AG04450 (cell line): ENCODE measurements at places on chromosomes 16 and 17. TPM values are rescaled to one million over a fixed set of nuclear protein-coding genes. Genes with fewer than 3 reads are reported as not detected.

DNA sequence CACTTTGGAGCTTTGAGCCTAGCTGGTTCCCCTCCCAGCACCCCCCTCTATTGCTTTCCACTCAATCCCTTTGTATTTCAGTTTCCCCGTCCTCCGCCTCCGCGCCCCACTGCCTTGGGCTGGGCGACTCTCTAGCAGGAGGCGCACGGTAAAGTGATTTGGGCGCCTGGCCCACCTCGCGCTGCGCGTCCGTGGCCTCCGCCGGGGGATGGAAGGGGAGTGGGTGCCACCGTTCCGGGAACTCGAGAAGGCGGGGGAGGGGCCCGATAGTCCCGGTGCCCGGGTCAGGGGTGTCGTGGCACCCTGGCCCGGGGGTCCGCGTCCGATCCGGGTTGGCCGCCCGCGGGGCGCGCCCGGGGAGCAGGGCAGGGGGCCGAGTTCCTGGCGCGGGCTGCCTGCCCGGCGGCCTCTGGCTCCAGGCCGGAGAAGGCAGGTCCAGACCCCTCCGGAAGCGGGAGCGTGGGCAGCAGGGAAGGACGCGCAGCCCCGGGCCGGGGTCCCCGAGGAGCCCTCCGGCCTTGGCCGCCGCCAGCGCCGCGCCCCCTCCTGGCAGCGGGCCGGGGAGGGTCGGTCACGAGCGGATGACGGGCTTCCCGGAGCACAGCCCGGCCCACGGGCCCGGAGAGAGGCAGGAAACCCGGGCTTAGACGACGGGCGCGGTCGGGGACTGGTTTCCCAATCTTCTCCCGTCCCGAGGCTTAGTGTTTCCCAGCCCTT lies 15.8 kb downstream of the MEOX1 start:
- DNase-seq: no peak

The NOTUM gene
- 0.04 TPM in 1 of 2 replicates, not detected in the other for polyA plus RNA-seq

- no peak for DNase-seq
These were observed 255.2 kb upstream of the WSB1 start for GRCh38 chr17:27038676-27039075.

The KCNJ12 gene
- 0.02 TPM in 2 replicates for polyA plus RNA-seq

- DNase-seq: no peak
These were observed 1.7 kb upstream of the NLRP1 start for GRCh38 chr17:5585836-5586521.

The MFSD6L gene
- not detected in 2 replicates for polyA plus RNA-seq

The CXCL16 gene
- polyA plus RNA-seq: 2.3 and 2.4 TPM in 2 replicates

DNA sequence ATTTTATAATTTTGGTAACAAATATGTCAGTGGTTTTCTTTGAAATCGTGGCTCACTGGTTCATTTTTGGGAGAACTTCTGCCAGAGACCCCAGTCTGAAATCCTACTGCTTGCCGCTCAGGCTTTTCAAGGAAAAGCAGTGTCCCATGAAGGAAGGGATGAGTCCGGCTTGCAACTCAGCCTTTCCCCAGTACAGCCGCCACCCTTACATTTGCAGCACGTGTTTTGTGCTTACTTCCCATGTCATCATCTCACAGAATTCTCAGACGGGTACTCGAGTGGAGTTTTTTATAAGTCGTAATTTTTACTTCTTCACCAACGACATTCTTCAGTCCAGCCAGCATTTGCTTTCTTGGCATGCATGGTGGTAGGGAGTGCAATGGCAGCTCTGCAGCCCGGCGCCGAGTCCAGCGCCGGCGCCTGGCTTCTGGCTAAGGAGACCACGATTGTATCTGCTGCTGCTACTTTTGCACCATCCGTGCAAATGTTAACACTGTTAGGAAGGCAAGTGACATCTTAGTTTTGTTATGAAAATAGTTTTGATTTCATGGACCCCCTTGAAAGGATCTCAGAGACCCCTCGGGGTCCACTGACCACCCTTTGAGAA lies 111.0 kb downstream of the AMFR start:
- no peak for DNase-seq

DNA sequence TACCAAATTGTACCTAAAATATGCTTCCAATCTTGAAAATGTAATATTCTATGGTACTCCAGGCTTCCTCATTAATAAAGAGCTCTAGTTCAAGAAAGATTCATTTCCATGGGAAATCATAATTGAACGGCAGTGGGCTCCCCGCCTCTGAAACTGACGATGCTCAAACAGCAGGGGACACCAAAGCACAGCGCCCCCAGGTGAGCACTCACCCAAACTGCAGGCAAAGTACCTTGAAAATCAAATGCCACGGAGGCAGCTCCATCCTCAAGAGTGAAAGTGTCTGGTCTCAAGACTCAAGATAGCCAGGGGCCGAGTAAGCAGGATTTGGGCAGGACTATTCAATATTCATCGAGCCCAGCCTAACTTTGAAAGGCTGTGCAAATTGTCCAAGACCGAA lies 217.4 kb upstream of the TNRC6C start:
- no peak for DNase-seq

GRCh38 chr16:58684001-58684353 lies 593 bp downstream of the SLC38A7 start:
- no peak for DNase-seq

The RAB11FIP4 gene
- polyA plus RNA-seq: 0.32 and 0.58 TPM in 2 replicates

DNA sequence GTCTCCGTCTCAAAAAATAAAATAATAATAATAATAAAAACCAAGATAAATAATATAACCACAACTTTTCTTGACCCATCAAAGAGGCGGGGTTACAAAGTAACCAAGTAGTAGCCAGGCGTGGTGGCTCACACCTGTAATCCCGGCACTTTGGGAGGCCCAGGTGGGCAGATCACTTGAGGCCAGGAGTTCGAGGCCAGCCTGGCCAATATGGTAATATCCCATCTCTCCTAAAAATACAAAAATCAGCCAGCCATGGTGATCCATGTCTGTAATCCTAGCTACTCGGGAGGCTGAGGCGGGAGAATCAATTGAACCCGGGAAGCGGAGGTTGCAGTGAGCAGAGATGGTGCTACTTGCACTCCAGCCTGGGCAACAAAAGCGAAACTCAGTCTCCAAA lies 45.3 kb downstream of the ADCY9 start:
- DNase-seq: no peak

DNA sequence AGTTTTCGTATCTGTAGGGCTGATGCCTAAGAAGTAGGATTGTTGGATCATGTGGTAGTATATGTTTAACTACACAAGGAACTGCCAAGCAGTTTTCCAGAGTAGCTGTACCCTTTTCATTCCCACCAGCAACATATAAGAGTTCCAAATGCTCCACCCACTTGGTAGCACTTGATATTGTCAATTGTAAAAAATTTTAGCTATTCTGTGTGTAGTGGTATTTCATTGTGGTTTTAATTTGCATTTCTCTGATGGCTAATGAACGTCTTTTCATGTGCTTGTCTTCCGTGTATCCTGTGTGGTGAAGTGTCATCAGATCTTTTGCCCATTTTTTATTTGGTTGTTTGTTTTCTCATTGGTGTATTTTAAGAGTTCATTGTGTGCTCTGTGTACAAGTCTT lies 69.7 kb downstream of the TANC2 start:
- DNase-seq: no peak

DNA sequence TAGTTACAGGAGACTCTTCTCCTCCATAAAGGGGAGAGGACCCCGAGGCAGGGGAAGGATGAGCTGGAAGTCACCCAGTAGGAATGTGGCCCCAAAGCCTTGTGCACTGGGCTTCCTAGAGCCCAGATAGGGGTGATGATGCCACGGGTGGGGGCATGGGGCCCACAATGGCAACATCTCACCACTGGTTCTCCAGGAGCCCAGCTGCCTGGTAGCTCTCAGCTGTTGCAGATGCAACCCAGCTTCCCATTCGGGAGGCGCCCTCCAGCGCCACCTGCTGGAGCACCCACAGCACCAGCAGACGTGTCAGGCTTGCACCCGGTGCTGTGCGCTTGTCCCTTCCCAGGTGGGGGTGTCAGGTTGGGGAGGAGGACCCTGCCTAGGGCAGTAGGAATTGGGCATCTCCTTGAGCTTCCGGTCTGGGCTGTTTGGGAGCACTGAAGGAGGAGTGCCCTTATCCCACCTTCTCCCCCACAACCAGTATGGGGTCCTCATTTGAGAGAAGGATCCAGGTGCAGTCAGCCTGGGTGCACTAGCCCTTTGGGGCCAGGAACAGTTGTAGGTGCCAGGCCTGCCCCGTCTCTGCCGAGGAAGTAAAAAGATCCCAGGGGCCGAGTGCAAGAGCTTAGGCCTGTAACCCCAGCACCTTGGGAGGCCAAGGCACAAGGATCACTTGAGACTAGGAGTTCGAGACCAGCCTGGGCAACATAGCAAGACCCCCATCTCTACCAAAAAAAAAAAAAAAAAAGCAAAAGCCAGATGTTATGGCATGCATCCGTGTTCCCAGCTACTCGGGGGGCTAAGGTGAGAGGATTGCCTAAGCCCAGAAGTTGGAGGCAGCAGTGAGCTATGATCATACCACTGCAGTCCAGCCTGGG lies 14.4 kb downstream of the CDIPT start:
- no peak for DNase-seq

DNA sequence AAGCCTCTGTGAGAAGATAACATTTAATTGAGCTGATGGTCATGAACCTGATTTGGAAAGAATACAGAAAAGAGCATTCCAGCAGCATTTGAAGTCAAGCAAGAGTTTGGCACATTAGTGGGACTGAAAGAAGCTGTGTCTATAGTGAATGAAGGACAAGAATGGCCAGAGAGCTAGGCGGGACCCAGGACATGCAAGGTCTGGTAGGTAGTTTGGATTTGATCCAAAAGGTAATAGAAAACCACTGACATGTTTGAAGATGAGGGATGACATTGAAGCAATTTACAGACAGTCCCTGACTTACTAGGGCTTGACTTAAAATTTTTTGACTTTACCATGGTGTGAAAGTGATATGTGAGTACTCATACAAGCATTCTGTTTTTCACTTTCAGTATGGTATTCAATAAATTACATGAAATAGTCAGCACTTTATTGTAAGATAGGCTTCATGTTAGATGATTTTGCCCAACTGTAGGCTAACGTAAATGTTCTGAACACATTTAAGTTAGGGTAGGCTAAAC lies 7.6 kb downstream of the CYB5B start:
- DNase-seq: no peak

GRCh38 chr17:2025220-2025621 lies at the start of gene RTN4RL1:
TSS of gene RTN4RL1 (minus strand) at chr17:2025334. CDS start at chr17:2024865, 469 bp downstream.
- DNase-seq: no peak

The PRSS33 gene
- not detected in 2 replicates for polyA plus RNA-seq

- no peak for DNase-seq
These were observed 8.8 kb upstream of the ADAM11 start for GRCh38 chr17:44749980-44750318.

- no peak for DNase-seq
These were observed 95.2 kb downstream of the ZDHHC7 start for GRCh38 chr16:84916178-84916577.

GRCh38 chr17:10217916-10218315 lies 19.5 kb upstream of the GAS7 start:
- no peak for DNase-seq

DNA sequence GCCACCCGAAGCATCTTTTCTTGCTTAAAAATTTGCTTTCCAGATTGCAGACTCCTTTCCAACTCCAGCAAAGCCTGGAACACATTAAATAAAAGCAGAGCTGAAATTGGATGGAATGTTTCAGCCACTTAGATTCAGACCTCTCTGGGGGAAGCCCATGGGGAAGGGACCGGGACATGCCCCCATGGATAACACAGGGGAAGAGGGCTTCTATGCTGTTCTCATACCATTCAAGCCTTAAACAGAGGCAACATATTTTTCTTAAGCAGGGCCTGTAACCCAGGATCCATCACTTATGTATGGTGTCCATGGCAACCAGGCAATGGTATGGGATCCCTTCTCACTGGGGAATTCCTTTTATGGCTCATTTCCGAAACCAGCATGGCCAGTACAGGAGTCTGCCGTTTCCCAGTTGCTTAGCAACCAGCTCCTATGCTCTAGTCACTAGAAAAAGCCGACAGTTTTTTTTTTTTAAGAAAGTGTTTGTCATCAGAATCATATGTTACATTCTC lies 62.0 kb upstream of the MARCHF10 start:
- DNase-seq: no peak

The KRT12 gene
- not detected in 2 replicates for polyA plus RNA-seq

The LRRC46 gene
- polyA plus RNA-seq: 0.55 and 0.67 TPM in 2 replicates

- no peak for DNase-seq
These were observed 2.8 kb downstream of the VAT1 start for GRCh38 chr17:43019418-43019817.

GRCh38 chr16:67924140-67924906 lies 7.3 kb downstream of the CTRL start:
- DNase-seq: no peak

DNA sequence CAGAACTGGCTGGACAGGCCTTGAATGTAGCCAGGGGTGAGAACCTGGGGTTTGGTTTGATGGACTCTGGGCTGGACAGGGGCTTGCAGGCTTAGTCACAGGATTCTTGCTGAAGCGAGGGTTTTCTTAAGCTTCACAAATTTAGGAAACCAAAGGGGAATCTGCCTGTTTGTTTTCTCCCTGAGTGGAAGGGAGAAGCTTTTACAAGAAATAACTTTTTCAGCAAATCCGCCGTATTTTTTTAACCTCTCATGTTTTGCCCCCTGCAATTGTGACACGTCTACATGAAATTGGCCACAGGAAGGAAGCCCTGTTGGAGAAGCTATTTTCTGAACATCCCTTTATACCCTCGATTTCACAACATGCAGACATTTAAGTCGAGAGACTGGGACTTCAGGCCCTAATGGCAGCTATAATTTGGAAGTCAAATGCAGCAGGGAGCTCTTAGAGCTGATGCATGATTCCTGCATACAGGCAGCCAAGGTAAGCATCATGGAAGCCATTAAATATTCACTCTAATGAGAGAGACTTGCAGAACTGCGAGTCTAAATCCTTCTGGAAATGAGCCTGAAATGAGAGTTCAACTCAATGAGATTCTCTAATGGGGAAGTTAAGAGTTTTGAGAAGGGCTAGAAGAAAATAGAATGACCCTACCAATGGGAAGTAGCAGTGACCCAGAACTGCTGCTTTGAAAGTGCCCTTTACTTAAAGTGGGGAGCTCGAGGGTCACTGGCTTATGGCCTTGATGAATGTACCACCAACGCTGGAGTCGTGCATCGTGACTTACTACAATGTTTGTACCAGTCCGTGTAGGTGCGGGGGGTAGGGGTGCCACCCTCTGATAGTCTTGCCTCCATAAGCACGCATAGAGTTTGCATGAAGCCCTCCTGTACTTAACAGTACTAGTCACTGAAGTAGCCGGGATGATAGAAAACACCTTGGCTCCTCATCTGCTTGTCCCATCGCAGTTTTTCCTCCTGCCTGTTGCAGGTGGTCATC lies 45.1 kb upstream of the IRF8 start:
- no peak for DNase-seq

DNA sequence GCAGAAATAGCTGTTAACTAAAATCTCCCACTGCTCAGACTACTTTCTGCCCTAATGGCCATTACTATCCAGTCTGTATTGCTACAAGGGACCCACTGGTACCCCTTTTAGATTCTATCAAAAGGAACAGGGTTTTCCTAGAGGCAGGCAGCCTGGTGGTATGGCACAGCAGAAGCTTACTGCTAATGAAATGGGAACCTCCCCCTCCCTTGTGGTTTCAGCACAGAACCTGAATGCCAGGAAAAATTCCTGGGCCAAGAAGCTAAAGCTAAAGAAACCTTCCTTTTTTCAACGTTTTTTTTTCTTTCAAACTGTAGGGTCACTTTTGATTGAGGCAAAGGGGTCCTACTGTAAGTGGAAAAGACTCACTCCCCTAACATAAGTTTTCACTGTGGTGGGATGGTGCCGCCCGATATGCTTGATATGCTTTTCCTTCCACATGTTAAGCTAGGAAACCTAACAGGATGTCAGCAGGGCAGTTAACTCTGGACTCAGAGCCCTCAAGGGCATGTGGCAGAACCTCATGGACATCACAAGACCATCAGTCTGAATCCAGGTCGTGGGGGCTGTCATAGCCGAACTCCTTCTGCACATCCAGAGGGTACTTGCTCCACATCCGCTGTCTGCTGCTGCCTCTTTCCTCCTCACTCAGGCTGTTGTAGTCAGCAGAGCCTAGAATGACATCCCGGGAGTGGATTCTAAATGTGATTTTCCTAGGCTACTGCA lies 9.8 kb downstream of the SLC7A6OS start:
- DNase-seq: no peak
